Upper lobe of left lung (tissue), 6 donors: ENCODE measurements at places on chromosomes 4 and X. TPM values are rescaled to one million over a fixed set of nuclear protein-coding genes. Genes with fewer than 3 reads are reported as not detected.
A peak's percentile ranks its signal among the peaks of the same experiment; 100 is the strongest.

- no peak for DNase-seq
Observed at GRCh38 chr4:2932321-2932950, 30.8 kb downstream of the NOP14 start.

GRCh38 chr4:123871341-123871740 lies 474.7 kb downstream of the SPRY1 start:
- no peak for DNase-seq

DNA sequence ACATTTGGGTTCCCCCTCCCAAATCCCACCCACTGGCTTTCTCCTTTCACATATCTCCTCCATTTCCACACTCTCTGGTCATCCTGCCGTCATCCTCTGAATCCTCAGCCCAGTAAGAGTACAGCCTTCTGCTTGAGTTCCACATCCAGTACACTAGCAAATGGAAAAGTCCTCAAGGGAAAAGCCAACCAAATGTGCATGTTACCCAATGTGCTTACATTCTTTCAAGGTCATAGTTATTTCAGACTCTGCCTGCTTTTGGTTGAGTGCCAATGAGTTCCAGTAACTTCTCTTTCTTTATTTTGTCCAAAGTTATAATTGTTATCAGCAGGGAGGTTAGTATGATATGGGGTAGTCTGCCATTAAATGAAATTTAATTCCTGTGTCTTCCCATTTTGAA lies 78.1 kb downstream of the SRPX start:
- no peak for DNase-seq

- DNase-seq, result no peak
Observed at GRCh38 chrX:134990475-134990800, 353 bp upstream of the SMIM10 start.

DNA sequence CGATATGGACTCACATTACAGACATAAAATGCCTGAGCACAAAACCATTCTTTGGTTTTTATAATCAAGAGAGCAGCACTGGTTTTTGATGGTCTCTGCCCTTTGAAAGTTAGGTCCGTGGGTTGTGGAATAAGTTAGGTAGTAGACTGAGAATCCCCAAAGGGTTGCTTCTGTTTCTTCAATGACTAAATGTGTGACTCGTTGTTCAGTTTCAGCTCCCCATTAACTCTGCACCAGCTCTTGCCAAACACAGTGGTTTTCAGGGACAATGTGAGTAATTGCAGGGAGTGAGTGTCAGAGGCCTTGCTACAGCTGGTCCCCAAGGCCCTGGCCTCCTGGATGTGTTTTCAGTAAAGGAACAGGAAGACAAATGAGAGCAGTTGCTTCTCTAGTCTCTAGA lies 24.8 kb downstream of the SMIM20 start:
- DNase-seq, result peak; percentile 27

- no peak for DNase-seq
Observed at GRCh38 chrX:51641421-51642021, 22.8 kb upstream of the CENPVL3 start.

DNA sequence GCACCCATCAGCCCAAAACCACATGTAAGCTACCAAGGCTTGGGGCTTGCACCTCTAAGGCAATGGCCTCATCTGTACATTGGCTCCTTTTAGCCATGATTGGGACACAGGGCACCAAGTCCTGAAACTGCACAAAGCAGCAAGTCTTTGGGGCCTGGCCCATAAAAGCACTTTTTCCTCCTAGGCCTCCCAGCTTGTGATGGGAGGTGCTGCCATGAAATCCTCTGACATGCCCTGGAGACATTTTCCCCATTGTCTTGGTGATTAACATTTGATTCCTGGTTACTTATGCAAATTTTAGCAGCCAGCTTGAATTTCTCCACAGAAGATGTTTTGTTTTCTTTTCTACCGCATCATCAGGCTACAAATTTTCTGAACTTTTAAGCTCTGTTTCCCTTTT lies 58.5 kb upstream of the PABPC4L start:
- no peak for DNase-seq

GRCh38 chr4:26319949-26320537 lies 771 bp upstream of the RBPJ start:
- no peak for DNase-seq

GRCh38 chr4:169245061-169245460 lies 25.7 kb downstream of the SH3RF1 start:
- DNase-seq, result no peak

GRCh38 chr4:3615386-3616286 lies 83.4 kb upstream of the LRPAP1 start:
- DNase-seq, result peak; percentile 60

DNA sequence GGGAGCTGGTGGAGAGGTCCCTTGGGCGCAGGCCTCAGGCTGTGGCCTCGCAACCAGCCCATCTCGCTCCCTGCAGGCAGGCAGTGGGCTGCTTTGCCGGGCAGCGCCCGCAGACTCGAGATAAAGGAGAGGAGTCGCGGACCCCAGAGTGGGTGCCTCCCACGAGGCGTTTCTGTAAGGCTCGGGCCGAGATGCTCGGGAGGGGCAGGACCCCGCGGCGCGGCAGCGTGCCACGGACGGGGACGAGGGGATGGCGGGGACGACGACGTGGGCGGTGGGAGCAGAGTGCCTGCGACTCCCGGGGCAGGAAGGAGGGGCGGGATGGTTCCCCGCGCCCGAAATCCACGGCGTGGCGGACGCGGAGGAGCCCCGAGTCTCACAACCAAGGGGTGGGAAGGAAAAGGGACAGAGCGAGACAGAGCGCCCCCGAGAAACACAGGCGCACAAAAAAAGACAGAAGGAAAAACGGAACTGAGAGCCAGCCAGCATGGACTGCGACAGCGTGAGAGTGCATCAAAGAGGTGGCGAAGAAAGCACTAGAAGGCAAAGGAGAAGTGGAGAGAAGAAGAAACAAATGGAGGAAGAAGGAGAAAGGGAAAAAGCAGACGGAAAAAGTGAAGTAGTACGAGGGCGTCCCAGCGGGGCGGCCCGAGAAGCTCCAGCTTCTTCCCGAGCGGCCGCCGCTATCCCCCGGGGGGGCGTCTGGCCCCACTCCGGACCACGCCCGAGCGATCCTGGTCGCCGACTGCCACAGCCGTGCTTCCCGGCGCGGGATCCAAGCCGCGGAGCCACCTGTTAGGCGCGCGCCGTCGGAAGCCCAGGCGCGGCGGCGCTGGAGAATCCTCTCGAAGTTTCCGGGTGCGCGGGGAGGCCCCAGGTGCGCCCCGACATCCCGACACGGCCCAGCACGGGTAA lies 1.5 kb downstream of the BEND4 start:
- DNase-seq, result no peak

DNA sequence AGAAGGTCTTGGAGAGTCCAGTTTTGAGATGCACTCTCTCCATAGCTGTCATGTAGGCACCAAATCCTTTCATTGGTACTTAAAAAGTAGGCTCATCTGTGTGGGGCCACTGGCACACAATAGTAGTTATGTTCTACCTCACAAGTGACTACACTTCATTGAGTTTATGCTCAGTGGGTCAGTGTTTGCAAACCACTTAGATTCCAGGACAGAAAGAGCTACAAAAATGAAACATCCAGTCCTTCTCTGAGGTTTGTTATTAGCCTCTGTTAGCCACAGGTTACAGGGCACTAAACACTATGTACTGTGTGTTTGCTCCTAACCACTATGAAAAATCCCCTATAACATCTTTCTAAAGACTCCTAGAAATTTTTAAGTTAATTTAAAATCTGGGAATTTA lies 13.8 kb downstream of the RAB28 start:
- no peak for DNase-seq

GRCh38 chr4:86386817-86387415 lies 27.1 kb upstream of the MAPK10 start:
- no peak for DNase-seq

- no peak for DNase-seq
Observed at GRCh38 chr4:168708108-168708507, 211.3 kb downstream of the PALLD start.

GRCh38 chrX:133723930-133724329 lies 261.5 kb downstream of the GPC3 start:
- DNase-seq, result no peak

- no peak for DNase-seq
Observed at GRCh38 chrX:46208225-46208854, 336.9 kb downstream of the ZNF674 start.

DNA sequence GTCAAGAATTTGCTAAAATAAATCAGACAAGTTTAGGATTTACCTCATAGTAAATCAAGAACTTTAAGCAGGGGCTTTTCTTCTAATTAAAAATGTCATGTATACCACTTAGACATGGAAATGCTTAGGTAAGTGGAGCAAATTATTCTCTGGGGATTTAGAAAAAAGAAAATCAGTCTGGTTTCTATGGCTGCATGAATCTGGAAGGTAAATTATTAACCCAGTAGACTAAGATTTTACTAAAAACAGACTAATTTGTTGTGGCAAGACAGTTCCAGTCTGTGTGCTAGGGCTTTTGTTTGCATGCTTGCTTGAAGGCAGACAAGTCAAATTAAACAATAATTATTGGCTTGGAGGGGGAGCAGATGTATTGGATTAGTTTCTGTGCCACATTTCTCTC lies 140.6 kb downstream of the TBL1X start:
- no peak for DNase-seq

DNA sequence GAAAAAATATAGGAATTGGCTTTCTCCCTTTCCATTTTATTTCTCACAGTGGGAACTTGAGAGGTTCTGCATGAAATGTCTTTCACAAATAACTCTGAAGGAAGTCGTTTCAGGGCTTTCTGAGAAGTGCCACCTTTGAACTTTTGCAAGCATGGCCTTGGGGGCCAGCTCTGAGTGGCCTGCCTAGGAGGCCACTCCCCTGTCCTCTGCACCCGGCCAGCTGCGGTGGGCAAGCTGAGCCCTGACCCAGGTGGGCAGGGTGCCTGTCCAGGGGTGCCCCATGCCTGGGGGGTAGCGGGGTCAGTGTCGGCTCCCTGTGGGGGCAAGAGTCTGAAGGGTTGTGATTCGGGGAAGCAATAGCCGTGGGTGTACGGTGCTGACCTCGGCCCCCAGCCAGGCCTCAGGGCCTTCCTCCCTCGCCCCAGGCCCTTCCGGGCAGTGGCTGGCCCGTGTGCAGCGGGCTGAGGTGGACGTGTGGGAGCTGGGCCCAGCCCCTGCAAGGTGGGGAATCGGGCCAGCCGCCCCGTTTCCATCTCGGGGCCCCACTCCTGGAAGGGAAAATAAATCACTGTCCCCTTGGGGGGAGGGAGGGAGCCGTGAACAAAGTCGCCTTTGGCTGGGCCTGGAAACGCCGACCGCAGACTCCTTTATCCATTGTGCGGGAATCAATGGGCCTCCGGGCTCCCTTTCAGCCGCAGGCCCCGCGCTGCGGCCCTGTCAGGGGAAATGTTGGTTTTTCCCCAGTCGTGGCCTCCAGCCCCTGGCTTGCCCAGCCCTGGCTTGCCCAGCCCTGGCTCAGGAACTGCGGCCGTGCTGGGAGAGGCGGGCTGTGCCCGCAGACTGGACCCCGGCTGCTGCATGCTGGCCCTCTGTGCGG lies 3.1 kb downstream of the FGFRL1 start:
- DNase-seq, result peak; percentile 71

DNA sequence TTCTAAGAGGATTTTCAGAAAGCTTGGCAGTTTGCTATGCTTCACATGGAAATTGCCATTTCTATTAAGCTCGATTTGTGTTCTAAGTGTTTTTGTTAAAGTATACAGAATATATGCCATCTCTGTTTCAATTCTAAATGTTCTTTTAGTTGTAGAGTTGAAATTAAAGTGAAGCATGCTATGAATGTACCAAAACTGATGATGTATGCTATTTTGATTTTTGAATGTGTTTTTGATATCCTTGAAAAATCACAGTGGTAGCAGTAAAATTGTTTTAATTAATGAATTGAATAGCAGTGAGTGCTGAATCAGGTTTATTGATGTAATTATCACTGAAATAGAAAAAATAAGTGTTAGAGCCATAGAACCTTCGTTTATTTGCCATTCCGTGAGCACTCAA lies 110.9 kb downstream of the TENM3 start:
- DNase-seq, result no peak

GRCh38 chr4:177064729-177065394 lies 244.8 kb upstream of the NEIL3 start:
- no peak for DNase-seq

DNA sequence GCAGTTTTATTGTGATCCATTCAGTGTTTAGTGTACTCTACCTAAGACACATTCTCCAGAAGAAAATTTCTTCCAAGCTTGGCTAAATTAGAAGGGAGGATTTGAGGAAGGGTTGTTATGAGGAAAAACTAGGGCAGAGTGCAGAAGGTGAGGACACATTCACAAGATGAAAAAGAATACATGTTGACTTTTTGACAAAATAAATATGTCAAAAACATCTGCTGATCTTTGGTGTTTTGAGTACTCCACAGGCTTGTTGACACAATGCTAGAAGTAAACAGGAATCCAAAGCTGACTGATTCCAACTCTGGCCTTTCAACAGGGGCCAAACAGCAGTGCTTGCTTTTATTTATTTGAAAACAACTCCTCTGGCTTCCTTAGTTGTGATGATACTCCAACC lies 125.8 kb upstream of the SLC7A11 start:
- DNase-seq, result no peak

GRCh38 chrX:38060331-38060878 lies 54.1 kb downstream of the SYTL5 start:
- DNase-seq, result no peak

- no peak for DNase-seq
Observed at GRCh38 chr4:3241898-3242524, 6.9 kb upstream of the MSANTD1 start.

DNA sequence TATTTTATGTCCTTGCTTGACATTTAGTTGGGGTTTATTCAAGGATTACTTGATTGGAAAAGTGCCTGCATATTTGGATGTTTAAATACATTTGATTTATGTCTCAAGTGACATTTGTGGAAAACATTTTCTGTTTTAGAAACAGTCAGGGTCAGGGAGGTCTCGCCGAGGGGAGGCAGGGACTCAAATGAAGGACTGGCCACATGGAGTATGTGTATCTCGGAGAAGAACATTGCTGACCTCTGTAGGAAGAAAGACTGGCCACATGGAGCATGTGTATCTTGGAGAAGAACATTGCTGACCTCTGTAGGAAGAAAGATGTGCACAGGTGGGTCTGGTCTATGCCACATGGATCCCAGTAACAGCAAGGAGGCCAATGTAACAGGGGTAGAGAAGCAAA lies 233.6 kb downstream of the TRIML1 start:
- no peak for DNase-seq

GRCh38 chr4:38192516-38192915 lies 232.3 kb downstream of the PTTG2 start:
- no peak for DNase-seq

GRCh38 chr4:155494037-155494718 lies 117.4 kb upstream of the MAP9 start:
- no peak for DNase-seq

The AKAP4 gene
- not detected for total RNA-seq

The FAM9B gene
- total RNA-seq, result not detected

The EGFL6 gene
- 6.7 TPM for total RNA-seq

The ENPEP gene
- 5.9 TPM for total RNA-seq

The KIT gene
- 17.5 TPM for total RNA-seq

The FRAS1 gene
- total RNA-seq, result 9.8 TPM

The CXCL5 gene
- 9.1 TPM for total RNA-seq

The CT45A5 gene
- not detected for total RNA-seq

The SPANXN5 gene
- not detected for total RNA-seq

The RTL3 gene
- 0.10 TPM for total RNA-seq

The NDUFA1 gene
- 44.7 TPM for total RNA-seq

The SLC26A1 gene
- 0.46 TPM for total RNA-seq

The FAM184B gene
- 0.29 TPM for total RNA-seq

The DCAF4L1 gene
- total RNA-seq, result 0.34 TPM

The TEX13C gene
- total RNA-seq, result not detected
